ENCODE measurements at places on chromosomes 7 and 10. TPM values are rescaled to one million over a fixed set of nuclear protein-coding genes. Genes with fewer than 3 reads are reported as not detected.
A peak's percentile ranks its signal among the peaks of the same experiment; 100 is the strongest.

Gene TCAF2
- total RNA-seq = 0.21 TPM

Gene KAZALD1
- 10.2 TPM for total RNA-seq

Gene PDE6C
- not detected for total RNA-seq

Gene ADARB2
- total RNA-seq = 3.7 TPM

Gene PNLIP
- total RNA-seq = 1.9 TPM

Gene ZNF248
- 2.3 TPM for total RNA-seq

Gene CAMK2B
- 0.44 TPM for total RNA-seq

Gene GTF2IRD1
- total RNA-seq = 42.9 TPM

Gene ABCA13
- total RNA-seq = 0.05 TPM

Gene MORN4
- 21.8 TPM for total RNA-seq

Gene EPHA1
- total RNA-seq = 162 TPM

Gene FBXL13
- total RNA-seq = 2.2 TPM

- DNase-seq = no peak
Measured at GRCh38 chr7:43248961-43249822, 136.7 kb downstream of the HECW1 start.

GRCh38 chr7:12327922-12328321 is 75.7 kb downstream of the VWDE start:
- DNase-seq = no peak

GRCh38 chr10:11663763-11664555 is 52.5 kb upstream of the USP6NL start:
- no peak for DNase-seq

DNA sequence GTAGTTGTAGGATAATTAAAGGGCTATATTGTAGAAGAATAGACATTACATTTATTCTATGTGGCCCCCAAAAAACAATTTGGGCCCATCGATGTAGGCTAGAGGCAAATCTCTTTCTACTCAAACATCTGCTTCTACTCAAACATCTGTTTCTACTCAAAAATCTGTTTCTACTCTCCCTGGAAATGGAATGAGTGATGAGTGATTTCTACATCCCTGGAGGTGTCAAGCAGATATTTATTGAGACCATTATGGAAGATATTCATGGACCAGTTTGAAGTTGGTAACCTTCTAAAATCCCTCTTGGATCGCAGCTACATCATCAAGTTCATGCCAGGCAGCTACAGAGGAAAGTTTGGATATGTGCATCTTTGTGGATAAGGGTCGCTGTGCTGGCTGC is 5.1 kb upstream of the PLPP4 start:
- no peak for DNase-seq

DNA sequence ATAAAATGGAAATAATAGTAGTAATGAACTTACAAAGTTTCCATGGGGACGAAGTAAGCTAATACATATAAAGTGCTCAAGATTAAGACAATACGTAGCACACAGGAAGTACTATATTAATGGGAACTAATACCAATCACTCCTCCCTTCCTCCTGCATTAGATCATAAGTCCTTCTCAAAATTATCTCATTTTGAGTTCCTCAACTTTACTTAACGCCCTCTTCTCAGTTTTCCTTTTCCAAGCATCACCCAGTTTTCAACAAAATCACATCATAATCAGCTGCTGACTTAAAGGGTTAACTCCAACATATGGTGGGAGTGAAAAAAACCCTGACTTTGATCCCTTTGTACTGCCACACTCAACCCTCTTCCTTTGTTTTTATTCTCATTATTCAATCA is 24.4 kb downstream of the JMJD1C start:
- DNase-seq = no peak

GRCh38 chr7:27123007-27123476 is 7.5 kb downstream of the HOXA4 start:
- DNase-seq = no peak

DNA sequence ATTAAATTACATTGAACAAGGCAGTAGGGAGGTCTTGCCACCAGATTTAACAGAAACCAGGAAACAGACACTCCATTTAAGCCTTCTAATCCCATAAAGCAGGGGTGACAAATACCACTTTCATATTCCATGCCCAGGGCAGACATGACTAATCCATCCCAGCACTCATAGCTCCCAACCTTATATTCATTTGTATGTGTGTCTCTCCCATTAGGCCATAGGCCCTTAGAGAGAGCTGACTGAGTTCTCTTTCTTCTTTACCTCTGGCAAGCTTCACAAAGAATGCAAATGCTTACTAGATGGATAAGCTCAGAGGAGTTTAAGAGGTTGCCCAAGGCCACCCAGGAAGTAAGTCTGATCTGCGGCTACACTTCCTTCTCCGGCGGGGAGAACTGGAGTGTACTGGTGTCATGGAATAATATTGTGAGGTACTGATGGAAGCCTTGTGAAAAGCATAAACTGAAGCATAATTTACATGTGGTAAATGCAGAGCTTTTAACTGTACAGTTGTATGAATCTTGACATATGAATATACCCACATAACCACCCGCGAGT is 239.7 kb upstream of the HABP2 start:
- no peak for DNase-seq

DNA sequence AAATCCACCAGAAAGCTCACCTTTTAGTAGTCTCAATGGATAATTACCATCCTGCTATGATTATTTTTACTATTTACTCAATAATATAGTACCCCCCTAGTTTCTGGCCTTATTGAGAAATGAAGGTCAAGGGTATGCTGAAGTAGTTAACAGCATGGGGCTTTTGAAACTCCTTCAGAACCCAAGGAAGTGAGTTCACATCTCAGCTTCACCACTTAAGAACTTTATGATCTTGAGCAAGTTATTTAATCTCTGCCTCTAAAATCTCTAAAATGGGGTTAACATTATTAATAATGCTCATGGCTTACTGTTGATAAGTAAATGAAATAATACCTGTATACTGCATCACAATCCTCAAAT is 5.8 kb downstream of the MTPN start:
- no peak for DNase-seq

DNA sequence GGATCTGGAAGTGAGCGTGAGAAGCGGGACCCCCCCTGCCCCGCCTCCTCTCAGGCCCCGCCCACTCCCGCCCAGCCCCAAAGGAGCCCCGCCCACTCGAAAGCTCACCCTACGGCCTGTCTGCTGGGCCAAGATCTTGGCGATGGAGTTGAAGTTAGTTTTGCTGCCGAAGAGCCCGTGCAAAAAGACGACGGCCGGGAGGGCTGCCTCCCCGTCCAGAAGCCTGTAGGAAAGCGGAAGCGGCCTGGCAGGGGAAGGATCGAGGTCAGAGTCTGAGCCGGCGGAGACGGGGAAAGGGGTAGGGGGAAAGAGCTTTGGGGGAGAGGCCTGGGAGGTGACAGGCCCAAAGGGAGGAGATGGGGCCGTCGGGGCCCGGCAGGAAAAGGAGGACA is 386 bp downstream of the ABHD11 start:
- DNase-seq = peak; percentile 64

- peak; percentile 28 for DNase-seq
Measured at GRCh38 chr10:28241741-28242399, 61.0 kb downstream of the MPP7 start.

All from WTC11 (cell line).